ENCODE measurements at places on chromosomes 5 and 9. TPM values are rescaled to one million over a fixed set of nuclear protein-coding genes. Genes with fewer than 3 reads are reported as not detected.

SLC46A2 gene
- polyA plus RNA-seq, result 0.21 TPM

HOMER1 gene
- 22.3 TPM for polyA plus RNA-seq

BARHL1 gene
- polyA plus RNA-seq, result not detected

DBH gene
- polyA plus RNA-seq, result 0.83 TPM

GABRA1 gene
- polyA plus RNA-seq, result not detected

OR1J2 gene
- not detected for polyA plus RNA-seq

SGCD gene
- polyA plus RNA-seq, result 5.4 TPM

FGF1 gene
- polyA plus RNA-seq, result 29.7 TPM

GABBR2 gene
- 5.0 TPM for polyA plus RNA-seq

DNA sequence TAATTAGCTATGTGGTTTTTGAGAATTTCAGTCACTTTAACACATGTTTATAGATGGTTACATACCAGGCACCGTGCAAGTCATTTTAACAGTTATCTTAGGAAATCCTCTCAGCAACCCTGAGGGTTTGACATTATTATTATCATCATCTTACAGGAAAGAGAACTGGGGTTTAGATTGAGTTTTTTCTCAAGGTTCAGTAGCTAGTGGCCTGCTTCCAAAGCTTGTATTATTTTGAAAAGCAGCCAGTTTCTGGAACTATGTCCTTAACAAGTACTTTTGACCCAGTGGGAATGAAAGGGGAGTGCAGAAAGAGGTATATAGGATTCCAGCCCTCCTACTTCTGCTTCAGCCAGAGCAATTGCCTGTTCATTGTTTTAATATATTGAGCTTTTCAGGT lies 157.5 kb downstream of the COMMD10 start:
- DNase-seq, result no peak

DNA sequence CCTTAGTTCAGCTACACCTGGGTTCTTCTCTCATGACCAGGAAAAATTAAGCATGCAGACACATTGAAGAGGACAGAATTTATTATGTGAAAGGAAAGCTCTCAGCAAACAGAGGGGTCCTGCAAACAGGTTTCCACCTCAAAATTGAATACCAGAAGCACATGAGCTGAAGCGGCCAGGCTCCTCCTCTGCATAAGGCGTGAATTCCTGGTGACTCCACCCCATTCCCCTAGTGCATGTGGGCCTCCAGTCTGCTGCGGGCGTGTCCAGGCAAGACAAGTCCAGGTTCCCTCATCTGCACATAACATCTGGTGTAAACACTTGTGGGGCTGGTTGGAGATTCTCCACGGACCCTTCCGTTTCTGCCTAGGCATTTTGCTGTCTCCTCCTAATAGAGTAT lies 1156.4 kb downstream of the FOXD4L5 start:
- DNase-seq, result no peak

- DNase-seq, result no peak
Observed at GRCh38 chr9:111301195-111301594, 28.8 kb downstream of the OR2K2 start.

DNA sequence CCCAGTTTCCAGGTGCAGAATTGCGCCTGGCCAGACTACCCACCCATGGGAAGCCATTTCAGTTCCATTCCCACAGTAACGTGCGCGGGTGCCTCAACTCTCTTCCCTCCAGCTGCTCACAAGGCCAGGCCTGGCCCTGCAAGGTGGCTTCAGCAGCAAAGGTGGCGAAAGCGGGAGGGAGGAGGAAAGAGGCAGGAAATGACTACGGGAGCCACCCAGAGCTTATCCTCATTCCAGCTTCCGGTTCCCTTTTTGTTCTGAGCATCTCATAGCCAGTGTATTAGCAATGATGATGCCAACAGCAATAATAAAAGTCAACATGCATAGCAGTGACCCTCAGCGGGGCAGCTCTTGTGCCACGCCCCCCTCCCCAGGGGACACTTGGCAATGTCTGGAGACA lies 101.5 kb upstream of the BOD1 start:
- no peak for DNase-seq

DNA sequence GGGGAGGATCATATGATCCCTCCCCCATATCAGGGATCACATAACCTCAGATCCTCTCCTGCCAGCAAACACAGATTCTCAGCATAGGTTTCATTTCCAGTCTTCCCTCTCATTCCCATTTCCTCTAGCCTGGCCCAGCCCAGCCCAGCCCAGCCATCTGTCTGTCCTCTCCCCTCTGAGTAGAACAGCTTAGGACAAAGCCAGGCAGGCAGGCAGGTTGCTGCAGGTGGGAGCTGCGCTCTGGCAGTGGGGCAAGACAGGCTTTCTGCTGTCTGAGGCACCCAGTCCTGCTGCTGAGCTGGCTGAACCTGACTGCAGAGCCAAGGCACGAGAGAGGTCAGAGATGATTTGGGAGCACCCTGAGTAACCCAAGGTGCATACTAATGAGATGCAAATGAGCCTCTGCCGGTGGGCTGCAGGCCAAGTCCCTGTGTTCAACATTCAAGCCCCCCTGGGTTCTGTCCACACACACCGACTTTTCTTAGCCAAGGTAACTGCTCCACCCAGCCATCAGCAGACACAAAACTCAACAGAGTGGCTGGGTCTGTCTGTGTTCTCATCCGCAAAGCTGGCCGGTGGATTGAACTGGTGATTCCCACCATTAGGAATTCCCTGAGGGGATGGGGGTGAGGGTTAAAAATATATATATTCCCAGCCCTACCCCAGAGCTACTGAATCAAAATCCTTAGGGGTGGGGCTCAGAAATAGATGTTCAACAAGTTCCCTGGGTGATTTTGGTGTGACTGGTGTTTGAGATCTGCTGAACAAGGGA lies 9.1 kb downstream of the FAT2 start:
- no peak for DNase-seq

DNA sequence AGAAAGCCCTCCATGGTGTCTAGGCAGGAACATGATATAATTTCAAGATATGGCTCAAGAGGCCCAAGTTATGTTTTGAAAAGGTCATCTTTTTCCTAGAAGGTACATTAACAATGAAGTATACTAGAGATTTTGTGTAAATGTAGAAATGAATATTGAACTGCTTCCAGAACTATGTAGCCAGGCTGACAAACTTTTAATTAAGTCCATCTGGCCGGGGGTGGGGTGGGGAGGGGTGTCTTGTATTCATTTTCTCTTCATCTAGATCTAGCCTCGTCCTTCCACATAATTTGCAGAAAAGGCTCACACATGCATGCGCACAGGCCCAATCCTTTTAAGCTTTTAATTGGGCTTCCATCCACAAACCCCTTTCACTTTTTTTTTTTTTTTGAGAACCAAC lies 323.3 kb downstream of the ARL15 start:
- DNase-seq, result no peak

GRCh38 chr5:169978714-169979113 lies 1.6 kb downstream of the INSYN2B start:
- no peak for DNase-seq

- DNase-seq, result no peak
Observed at GRCh38 chr9:116448431-116448830, 238.7 kb upstream of the TRIM32 start.

GRCh38 chr9:129650680-129651235 lies 8.8 kb upstream of the ASB6 start:
- DNase-seq, result no peak

DNA sequence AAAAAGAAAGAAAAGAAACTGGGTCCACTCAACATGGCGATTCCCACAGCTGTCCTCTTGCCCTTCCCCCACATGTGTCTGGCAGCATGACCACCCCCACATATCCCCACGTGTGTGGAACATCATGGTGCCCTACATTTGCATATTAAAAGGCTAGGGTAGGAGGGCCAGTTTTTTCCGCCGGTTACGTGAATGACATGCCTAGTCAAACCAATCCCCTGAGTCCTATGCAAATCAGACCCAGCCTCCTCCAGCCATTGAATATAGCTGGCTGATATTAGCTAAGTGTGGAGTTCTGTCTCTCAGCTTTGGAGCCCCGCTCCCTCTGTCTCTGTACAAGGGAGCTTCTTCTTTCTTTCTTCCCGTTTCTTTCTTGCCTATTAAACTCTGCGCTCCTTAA lies 33.0 kb upstream of the CCDC112 start:
- no peak for DNase-seq

- no peak for DNase-seq
Observed at GRCh38 chr9:99030092-99030511, 74.8 kb upstream of the TGFBR1 start.

- DNase-seq, result no peak
Observed at GRCh38 chr9:72886386-72886785, 66.5 kb downstream of the ALDH1A1 start.

DNA sequence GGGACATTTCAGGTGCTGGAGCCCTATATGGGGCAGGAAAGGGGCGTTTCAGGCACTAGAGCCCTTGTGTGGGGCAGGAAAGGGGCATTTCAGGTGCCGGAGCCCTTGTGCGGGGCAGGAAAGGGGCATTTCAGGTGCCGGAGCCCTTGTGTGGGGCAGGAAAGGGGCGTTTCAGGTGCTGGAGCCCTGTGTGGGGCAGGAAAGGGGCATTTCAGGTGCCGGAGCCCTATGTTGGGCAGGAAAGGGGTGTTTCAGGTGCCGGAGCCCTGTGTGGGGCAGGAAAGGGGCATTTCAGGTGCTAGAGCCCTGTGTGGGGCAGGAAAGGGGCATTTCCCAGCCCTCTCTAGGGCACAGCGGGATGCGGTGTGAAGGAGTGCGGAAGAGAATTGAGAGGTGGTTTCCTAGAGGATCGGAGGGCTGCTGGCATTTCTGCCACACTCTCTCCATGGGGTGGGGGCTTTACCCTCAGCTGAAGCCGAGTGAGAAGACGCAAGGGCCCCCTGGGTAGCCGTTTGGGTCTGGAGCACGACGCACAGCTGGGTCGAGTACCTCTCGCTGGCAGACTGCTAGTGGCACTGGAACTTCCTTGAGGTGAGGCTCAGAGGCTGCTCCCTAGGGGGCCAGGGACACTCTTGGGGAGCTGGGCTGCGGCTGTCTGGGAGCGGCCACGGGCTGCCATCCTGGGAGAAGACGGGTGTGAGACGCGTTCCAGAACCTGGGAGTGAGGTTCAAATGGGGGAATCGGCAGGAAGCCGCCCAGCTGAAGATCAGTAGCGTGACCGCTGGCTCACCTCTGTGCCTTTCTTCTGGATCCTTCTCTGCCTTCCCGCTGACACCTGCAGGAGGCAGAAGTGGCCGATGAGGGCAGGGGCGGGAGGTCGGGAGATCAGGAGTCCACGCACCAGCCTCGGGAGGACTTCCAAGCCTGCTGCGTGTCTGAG lies 122.6 kb upstream of the IRX4 start:
- DNase-seq, result no peak

DNA sequence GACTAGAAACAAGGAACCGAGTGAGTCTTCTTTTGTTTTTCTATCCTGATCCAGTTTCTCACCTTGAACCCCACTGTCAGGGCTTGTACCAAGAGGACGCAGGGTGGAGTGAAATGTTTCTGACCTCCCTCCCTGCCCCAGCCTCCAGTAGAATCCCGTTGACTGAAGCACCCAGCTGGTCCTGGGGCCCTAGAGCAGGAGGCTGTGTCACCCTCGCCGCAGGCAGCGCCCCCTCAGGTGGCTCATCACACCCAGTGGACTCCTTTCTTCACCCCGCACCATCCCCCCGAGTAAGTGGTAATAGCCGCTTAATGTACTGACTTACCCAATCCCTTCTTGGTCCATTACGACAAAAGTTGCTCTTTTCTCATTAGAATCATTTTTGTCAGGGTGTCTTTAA lies 53.8 kb downstream of the MVB12B start:
- no peak for DNase-seq

DNA sequence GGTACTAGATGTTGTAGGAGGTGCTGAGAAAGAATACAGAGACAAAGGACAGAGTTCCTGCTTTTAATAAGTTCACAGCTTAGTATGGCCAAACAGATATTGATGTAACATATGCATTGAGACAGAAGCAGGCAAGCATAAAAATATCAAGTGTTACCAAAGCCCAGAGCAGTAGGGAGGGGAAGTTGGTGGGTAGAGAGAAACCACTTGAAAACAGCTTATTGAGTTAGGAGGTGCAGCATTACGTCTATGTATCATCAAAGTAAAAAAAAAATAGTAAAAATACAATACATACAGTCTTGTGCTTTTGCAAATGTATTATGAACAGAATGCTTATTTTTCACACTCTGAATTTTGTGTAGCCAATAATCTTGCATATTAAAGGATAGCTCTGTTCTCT lies 441.8 kb upstream of the SGCD start:
- DNase-seq, result no peak

DNA sequence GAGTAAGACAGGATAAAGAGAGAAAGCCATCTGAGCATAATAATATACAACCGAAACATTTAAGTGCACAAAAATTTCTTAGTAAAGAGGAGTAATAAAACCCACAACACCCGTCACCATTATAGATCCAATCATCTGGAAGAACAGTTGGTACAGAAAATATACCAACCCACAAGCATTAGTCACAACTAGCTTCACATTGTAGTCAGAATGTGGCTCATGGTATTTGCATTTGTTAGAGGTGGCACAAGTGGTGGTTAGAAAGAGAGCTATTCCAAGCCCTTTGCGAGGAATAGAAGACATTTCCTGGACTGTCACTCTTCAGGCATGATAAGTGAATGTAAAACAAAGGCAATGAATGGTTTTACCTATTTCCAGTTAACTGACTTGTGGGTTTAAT lies 677.5 kb upstream of the ST8SIA4 start:
- DNase-seq, result no peak

GRCh38 chr9:4739587-4740387 lies 1.2 kb downstream of the AK3 start:
- no peak for DNase-seq

DNA sequence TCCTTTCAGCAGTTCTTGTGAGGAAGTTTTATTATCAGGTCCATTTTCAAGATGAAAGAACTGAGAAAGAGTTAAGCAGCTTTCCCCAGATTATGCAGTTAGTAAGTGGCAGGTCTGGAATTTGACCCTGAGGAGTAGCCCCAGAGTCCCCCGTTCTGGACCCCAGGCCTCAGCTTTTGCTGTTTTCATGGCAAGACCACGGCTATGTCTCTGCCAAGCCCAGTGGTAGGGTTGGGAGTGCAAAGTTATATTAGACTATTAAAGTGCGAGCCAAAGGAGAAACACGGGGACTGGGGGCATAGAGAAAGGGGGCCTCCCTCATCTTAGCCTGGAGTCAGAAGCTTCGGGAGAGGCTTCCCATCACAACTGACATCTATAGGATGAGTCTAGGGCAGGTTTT lies 19.3 kb upstream of the ORM1 start:
- DNase-seq, result no peak

GRCh38 chr9:108836319-108836718 lies 19.5 kb downstream of the ACTL7B start:
- no peak for DNase-seq

DNA sequence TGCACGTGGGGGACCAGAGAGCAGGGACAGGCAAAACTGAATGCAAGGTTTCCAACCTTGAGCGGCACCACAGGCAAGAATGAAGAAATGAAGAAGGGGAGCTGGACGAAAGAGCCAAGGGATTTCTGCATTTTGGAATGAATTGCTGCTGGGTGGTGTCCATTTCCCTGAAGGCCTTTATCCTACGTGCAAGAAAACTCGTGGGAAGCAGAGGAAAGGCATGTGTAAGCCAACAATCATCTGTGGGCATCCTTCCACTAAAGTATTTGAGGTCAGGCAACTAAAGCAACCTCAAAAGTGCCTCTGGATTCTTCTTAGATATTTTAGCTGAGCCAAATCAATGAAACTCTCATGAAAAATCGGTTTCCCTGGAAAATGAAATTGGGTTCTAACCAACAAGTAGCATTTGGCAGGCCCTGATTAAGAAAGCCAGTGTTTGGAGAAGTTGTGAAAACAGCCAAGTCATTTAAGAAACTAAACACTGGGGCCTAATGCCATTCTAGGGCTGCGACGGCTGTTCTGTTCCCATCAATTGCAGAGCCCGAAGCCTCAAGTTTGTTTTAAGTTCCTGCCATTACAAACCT lies 4.7 kb upstream of the TGFBI start:
- DNase-seq, result no peak

- DNase-seq, result no peak
Observed at GRCh38 chr9:13139641-13140171, 139.8 kb downstream of the MPDZ start.

GRCh38 chr9:136829412-136829811 lies 12.9 kb upstream of the AJM1 start:
- no peak for DNase-seq
